ENCODE measurements at places on chromosomes 7 and 10. TPM values are rescaled to one million over a fixed set of nuclear protein-coding genes. Genes with fewer than 3 reads are reported as not detected.

GRCh38 chr10:106387063-106387462, 777.4 kb downstream of the SORCS1 start:
- no peak overlapping the region for H3K4me3 ChIP-seq
- H3K36me3 ChIP-seq = no peaks in the 10 kb centered on the region
- DNase-seq = no peak
- H3K27ac ChIP-seq = no peak overlapping the region
- H3K4me1 ChIP-seq = no peaks in the 10 kb centered on the region

- peaks cover 14% of the 10 kb centered on the region for H3K4me1 ChIP-seq
- no peak for DNase-seq
- no peaks in the 10 kb centered on the region for H3K27me3 ChIP-seq
- H3K36me3 ChIP-seq = peaks cover 17% of the 10 kb centered on the region
- no peak overlapping the region for H3K4me3 ChIP-seq
Measured at GRCh38 chr10:35041502-35041879, 48.6 kb downstream of the CUL2 start.

DNA sequence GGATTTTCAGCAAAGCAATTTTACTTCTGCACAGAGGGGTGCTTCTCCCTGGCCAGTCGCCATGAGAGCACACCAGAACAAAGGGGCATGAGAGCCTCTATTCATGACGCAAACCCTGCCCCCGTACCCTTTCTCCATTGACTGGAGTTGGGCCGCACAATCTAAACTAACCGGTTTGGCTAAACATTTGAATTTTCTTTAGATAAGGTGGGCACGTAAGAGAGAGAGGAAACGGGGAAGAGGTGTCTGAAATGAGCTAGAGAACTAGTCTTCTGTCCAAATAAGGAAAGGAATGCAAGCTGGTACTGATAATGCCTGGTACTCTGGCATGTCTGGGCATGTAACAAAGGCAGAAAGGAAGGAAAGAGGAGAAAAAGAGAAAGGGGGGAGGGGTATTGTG, 13.2 kb upstream of the SCIN start:
- no peaks in the 10 kb centered on the region for H3K4me1 ChIP-seq
- no peak overlapping the region for H3K4me3 ChIP-seq
- no peaks in the 10 kb centered on the region for H3K27me3 ChIP-seq

- no peak overlapping the region for H3K4me3 ChIP-seq
- peaks cover 19% of the 10 kb centered on the region for H3K27me3 ChIP-seq
- H3K27ac ChIP-seq = no peak overlapping the region
- no peaks in the 10 kb centered on the region for H3K36me3 ChIP-seq
Measured at GRCh38 chr7:19725770-19726169, 16.9 kb upstream of the POLR1F start.

- no peak overlapping the region for H3K27ac ChIP-seq
- DNase-seq = no peak
- no peaks in the 10 kb centered on the region for H3K27me3 ChIP-seq
- no peak overlapping the region for H3K4me3 ChIP-seq
- H3K4me1 ChIP-seq = no peaks in the 10 kb centered on the region
Measured at GRCh38 chr10:88471899-88472298, 111.2 kb downstream of the RNLS start.

Gene AIFM2
- total RNA-seq = 19.9 TPM

Measured in natural killer cell treated with Interleukin-12 subunit alpha and Interleukin-12 subunit beta and Interleukin-15 and Interleukin-18, amount 100 ng/mL, for 72 hours (primary cell).